ENCODE measurements at places on chromosomes 4 and X.

DNA sequence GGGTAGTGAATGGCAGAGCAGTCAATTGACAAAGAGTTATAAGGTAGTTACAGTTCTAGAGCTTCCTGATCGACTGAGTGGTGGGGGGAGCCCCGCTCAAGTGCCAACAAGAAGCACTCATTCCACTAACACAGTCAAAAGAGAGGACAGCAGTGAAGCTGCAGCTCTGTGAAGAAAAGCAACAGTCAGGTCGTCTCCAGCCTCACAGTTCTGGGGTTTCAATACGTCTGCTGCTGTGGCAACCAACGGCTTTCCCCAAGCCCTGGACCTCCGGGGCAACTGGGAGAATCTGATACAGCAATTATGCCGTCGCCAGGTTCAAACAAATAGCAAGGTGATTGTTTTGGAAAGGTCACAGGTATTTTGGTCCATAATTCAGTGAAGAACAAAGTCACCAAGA, 30.8 kb downstream of the GPM6B start:
- no peak for DNase-seq

DNA sequence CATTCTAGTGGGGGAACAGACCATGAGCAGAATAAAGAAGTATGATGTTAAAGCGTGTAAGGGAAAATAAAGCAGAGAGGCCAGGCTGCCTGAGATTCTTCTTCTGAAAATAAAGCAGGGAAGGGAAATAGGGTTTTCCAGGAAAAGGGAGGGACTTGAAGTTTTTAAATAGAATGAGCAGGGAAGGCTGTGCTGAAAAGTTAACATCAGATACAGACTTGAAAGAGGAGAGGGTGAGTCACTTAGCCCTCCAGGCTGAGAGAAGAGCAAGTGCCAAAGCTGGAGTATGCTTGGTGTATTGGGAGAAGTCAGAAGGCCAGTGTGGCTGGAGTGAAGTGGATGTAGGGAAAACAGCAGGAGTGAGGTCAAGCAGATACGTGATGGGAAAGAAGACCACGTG, 10.0 kb upstream of the PLK4 start:
- DNase-seq = no peak

GRCh38 chr4:52142816-52143215, 91.7 kb downstream of the SPATA18 start:
- no peak for DNase-seq

DNA sequence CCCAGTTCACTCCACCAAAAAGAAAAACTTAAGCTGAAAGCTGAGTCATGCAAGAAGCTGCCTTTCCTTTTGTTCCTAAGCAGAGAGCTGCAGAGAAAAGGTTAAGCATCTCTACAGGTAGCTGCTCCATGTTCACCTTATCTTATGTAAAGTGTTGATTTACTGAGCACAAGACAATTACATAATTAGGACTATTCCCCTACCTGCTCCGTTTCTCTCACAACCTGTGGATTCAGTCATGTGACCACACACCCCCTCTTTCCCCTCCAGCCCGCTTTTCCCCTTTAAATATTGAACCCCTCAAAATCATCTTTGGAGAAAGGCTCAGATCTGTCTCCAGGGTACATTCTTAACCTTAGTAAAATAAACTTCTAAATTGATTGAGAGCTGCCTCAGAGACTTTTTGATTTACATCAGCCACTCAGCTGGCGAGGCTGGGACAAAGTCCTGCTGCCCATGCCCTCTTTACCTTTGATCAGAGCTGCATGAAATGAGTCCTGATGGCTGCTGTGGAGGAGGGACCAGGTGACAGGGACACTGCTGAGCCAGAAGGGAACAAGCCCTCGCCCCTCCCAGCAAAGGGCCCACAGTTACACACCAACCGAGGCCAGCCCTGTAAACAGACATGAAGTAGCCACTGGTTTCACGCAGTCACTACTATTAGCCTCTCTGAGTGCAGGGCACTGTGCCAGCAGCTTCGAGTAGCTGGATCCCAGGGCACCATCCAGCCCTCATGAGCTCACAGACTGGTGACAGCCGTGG, 53.9 kb upstream of the C4orf50 start:
- no peak for DNase-seq

DNA sequence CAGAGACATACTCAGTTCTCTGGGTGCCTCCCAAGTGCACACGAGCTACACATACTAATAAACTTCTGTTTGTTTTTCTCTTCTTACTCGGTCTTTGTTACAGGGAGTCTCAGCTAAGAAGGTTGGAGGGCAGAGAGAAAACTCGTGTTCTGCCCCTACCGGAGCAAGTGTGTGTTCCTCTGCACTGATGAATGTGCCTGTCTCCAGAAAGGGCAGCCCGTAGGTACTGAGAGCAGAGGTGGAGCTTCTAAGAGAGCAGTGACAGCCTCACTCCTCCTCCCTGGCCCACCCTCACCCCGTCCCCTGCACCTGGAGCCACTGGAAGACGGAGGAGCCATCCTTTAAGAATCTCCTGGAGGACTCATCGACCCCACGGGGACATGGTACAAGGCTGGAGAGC, 67.6 kb downstream of the MTNR1A start:
- no peak for DNase-seq

GRCh38 chrX:96424007-96424406, 260.6 kb upstream of the DIAPH2 start:
- DNase-seq = no peak

DNA sequence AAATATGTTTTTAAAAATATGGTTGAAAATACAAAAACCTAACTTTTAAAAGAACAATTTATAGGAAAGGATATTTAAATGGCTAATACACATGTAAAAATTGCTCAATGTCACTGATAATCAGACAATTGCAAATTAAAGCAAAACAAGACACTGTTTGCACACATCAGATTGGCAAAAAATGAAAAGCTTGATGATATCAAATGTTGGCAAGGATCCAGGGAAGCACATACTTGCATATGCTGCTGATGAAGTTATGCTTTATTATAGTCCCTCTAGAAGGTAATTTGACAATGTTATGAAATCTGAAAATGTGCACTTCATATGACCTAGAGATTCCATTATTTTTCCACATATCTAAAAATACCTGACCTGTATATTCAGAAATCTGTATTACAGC, 45.7 kb upstream of the EPGN start:
- no peak for DNase-seq

DNA sequence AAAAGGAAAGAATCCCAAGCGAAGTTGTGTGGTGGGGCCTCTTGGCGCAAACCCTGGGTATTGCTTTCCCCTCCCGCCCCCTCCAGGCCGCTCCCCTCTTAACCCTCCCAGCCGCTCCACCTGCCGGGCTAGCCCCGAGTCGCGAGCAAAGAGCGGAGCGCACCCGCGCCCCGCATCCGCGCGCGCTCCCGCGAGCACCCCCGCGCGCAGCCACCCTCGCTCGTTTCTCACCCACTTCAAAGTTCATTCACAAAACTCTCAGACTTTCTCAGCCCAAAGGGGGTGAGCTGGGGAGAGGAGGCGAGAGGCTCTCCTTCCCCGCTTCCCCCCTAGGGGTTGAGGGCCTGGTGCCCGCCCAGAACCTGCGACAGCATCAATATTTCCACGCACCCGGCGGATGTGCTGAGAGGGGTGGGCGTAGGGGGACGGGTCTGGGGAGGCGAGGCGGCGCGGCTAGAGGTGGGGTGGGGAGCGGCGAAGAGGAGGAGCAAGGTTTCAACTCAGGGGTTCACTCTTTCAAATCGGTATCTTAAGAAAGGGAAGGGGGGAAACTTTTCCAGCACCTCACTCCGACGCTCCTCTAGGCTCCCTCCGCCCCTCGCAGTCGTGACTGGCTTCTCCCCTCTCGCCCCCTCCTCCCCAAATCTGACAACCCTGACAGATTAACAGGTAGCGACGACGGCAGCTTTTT, 1.8 kb downstream of the MAML3 start:
- DNase-seq = peak; percentile 42

GRCh38 chr4:78310740-78311115, 240.8 kb upstream of the ANXA3 start:
- no peak for DNase-seq

GRCh38 chr4:140856621-140857062, 100.5 kb upstream of the TBC1D9 start:
- no peak for DNase-seq

DNA sequence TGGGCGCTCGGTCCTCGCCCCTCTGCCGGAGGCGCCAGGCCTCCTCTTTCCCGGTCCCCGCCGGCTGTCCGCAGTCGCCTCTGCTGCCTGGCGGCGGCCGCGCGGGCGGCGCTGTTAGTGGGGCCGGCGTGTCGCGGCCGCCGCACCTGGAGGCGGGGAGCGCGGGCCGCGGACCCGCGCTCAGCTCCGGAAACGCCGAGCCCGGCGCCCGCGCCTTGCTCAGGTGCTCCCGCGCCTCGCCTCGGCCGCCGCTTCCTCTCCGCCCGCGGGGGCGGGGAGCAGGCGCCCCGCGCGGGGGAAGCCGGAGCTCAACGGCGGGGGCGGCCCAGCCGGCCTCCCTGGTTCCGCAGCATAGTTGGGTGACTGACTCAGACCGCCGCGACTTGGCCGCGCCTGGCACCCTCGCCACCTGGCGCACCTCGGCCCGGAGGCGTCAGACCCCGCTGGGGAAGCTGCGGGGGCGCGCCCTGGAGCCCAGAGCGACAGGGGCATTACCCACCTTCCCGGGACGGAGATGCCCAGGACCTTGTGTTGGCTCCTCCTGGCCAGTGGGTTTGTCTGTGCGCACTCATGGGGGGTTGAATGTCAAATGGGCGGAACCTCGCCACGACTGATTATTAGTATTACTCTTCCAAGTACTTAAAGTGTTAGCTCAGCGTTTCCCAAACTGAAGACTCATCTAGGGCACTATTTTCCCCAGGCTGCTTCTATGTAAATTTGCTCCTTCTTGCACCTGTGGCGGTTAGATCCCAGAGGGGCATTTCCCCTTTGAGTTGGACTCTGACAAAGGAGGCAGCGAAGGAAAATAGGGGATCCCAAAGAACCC, at the start of gene ARAP2:
ARAP2 (minus strand) TSS at position 258 of the 826 bp plus-strand sequence. CDS start 15,028 bp downstream, outside the sequence.
- DNase-seq = peak; percentile 57

GRCh38 chr4:7938609-7939376, 868 bp downstream of the AFAP1 start:
- peak; percentile 64 for DNase-seq

- no peak for DNase-seq
These were observed 35.9 kb downstream of the FGFRL1 start for GRCh38 chr4:1047106-1047975.

DNA sequence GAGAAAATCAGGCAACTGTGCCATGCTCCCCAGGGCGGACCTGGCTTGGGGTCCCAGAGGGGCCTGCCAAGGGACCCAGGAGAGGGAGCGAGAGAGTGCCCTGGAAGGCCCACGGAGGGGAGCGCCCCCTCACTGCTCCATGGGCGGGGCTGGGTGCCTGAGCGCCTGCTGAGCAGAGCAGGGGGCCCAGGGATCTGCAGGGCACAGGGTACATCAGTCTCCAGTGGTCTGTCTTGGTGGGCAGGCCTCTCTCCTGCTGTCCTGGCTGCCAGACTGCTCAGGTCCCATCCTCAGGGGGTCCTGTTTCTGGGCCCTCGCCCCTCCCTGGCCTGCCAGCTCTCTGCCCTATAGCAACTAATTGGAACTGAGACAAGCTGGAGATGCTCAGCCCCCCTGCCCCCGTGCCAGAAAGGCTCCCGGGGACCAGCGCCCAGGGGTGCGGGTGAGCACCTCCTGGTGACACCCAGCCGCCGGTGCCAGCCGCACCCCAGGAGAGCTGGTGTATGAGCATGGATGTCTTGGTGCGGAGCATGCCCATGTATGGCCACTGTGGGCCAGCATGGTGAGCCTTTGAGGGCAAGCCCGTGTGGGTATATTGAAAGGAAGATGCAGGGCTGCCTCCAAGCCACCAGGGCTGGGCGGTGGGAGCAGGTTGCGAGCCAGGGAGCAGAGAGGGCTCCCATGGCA, 1.3 kb downstream of the BGN start:
- no peak for DNase-seq

DNA sequence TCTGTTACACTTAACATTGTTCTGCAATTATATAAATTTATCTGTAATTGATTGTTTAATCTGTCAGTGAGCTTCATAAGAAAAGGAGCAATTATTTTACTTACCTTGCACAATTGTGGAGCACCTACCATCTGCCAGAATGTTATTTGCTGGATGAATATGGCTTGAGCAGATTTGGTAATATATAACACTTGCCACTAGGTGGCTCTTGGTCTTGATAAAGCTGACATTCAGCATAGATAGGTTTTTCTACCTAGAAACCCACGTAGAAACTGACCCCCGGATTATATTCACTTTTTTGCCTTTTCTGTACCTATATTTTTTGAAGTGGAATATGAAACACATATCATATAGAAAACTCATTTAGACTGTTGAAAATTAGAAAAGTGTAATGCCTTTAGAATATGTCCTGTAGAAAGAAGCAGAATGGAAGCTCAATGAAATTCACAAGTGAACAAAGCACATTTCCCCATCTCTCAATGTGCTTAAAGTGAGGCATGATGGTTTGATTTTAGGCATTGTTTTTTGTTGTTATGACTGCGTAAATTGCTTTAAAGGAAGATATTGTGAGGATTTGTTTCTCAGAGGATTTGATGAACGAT, 9.5 kb downstream of the RBPJ start:
- no peak for DNase-seq

- DNase-seq = no peak
These were observed 940 bp upstream of the DCTD start for GRCh38 chr4:182918044-182918607.

- no peak for DNase-seq
These were observed 30.7 kb upstream of the ZNF280C start for GRCh38 chrX:130299279-130300009.

DNA sequence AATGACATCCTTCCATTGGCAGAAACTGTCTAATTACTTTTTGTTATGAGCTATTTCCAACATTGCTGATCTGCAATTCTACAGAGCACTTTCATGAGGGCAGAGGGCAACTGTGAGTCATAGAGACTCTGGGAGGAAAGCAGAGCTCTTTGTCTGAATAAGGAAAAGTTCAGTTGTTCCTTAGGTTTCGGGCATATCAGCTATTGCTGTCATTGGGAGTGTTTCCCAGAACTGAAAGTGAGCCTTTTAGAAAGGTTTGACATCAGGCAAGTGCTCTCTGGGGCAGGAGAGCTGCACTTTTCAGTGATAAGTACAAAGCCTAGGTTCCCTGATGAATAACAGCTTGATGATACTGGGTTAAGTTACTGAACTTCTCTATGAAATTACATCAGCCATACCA, 119.2 kb upstream of the EDNRA start:
- DNase-seq = no peak

- no peak for DNase-seq
These were observed 10.5 kb upstream of the ADD1 start for GRCh38 chr4:2832981-2833670.

GRCh38 chr4:115274545-115274944, 161.1 kb upstream of the NDST4 start:
- DNase-seq = no peak

Data from 8988T (cell line).